ENCODE measurements at places on chromosomes 16 and 17.

GRCh38 chr16:48383877-48384519 is 1.2 kb downstream of the SIAH1 start:
- peak; percentile 33 for DNase-seq

- DNase-seq = no peak
Measured at GRCh38 chr17:48738803-48739526, 10.4 kb upstream of the HOXB13 start.

GRCh38 chr16:48361012-48361411 is 24.2 kb downstream of the SIAH1 start:
- no peak for DNase-seq

- no peak for DNase-seq
Measured at GRCh38 chr17:11618861-11619566, 20.7 kb downstream of the DNAH9 start.

- DNase-seq = no peak
Measured at GRCh38 chr16:75710344-75710743, 9.1 kb upstream of the DUXB start.

DNA sequence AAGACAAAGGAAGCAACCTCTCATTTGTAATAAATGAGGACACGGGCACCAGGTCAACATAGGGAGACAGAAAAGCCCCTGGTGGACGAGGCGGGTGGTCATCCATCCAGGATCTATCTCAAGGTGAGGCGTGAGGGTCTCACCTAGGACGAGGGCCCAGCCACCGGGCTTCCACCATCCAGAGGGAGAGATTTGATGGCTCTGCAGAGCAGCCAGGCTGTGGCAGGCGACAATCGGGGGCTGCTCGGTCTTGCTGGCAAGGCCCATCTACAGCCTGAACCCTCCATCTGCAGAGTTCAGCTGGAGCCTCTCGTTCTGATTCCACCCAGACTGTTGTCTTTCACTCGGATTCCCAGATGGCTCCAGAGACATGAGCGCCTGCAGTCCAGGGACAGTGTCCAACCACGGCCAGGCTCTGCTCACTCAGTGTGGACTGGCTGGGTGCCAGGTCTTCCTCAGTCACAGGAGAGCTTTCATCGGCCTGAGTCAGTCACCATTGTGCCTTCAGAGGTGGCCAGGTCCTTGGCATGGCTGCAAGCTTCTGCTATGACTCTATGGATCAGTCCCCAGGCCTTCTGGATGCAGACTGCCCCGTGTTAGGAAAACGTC is 5.9 kb downstream of the LITAFD start:
- no peak for DNase-seq

GRCh38 chr17:50027172-50027880 is 28.6 kb upstream of the ITGA3 start:
- DNase-seq = no peak

GRCh38 chr17:74390680-74391653 is 23.7 kb downstream of the GPR142 start:
- DNase-seq = no peak

GRCh38 chr17:50439008-50439407 is 13.0 kb downstream of the ACSF2 start:
- no peak for DNase-seq

- peak; percentile 56 for DNase-seq
Measured at GRCh38 chr16:53061701-53062159, 6.9 kb downstream of the CHD9 start.

DNA sequence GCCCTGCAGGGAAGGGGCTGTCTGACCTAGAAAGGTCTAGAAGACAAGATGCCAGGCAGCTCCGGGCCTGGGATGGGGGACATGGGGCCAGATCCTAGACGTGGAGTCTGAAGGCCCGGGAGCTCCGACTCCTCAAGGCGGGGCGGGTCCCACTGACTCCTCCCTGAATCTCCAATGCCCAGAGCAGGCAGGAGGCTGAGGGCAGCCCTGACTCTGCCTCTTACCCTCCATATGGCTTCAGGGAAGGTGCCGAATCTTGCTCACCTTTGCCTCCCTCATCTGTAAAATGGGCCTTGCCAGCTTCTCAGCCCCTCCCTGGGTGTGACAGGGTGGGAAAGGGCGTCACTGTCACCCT is 14.8 kb downstream of the VASN start:
- DNase-seq = no peak

- DNase-seq = no peak
Measured at GRCh38 chr17:27596566-27597187, 34.3 kb upstream of the LGALS9 start.

GRCh38 chr17:8153525-8153956 is 1.3 kb upstream of the PER1 start:
- DNase-seq = peak; percentile 74

DNA sequence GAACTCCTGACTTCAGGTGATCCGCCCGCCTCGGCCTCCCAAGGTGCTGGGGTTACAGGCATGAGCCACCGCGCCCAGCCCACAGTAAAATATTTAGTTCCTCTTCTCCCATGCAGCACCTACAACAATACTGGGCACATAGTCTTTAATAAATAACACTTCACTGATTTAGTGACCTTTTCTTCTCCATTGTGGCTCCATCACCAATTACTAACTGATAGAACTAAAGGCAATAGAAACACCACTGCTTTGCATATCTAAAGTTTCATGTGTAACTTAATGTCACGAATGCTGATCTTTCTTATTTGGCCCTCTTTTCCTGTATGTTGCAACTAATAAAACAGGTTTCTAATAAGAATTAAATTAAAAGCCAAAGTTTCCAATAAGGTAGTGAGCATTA is 38.9 kb downstream of the TRIM37 start:
- DNase-seq = no peak

- DNase-seq = no peak
Measured at GRCh38 chr16:59683709-59684108, 949.6 kb upstream of the GOT2 start.

- DNase-seq = no peak
Measured at GRCh38 chr16:21598206-21598605, 1.2 kb upstream of the METTL9 start.

- DNase-seq = no peak
Measured at GRCh38 chr16:74830648-74831047, 56.0 kb upstream of the FA2H start.

DNA sequence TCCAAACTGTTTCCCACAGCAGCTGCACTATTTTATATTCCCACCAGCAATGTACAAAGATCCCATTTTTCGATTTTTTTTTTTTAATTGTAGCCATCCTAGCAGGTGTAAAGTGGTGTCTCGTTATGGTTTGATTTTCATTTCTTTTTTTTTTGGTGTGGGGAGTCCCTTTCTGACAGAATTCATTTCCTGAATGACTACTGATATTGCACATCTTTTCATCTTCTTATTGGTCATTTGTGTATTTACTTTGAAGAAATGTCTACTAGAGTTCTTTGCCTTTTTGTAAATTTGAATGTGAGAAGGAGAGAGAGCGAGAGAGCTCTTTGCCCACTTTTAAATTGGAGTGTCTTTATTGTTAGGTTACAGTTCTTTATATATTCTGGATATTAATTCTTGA is 14.0 kb downstream of the CYB5B start:
- DNase-seq = no peak

GRCh38 chr16:23902748-23903414 is 67.1 kb downstream of the PRKCB start:
- DNase-seq = no peak

DNA sequence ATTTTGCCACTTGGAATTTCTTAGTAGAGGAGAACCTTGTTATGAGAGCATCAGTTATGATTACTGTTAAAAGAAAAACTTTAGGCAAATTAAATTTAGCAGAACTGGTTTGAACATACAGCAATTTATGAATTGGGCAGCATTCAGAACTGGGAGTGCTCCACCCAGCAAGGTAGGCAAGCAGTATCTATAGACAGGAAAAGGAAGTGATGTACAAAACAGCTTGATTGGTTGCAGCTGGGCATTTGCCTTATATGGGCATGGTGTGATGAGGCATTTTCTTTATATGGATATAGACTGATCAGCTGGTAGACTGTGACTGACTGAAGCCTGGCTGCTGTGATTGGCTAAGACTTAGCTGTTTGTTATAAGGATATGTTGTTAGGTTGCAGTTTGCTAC is 17.6 kb upstream of the CYLD start:
- no peak for DNase-seq

DNA sequence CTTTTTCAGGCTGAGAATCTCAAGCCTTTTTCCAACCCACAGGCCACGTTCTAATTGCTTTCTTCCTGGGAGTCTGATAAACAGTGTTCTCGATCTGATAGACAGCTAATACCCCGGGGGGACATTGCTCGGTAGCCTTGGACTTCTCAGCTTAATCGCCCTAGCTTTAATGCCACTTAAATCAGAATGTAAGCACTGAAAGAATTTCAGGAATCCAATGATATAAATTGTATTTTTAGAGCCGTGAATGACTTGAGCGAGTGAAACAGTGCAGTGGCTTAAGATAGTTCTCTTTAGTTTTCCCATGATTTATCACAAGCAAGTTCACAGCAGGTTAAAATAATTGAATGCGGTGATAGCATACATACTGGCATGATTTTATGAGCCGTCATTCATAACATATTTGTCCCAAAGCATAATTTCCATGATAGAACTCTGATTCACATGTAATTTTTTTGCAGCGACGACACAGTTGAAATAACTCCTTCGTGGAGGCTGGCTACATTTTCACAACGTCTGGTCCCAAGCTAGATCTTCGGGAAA is 116.1 kb upstream of the MYOCD start:
- no peak for DNase-seq

- no peak for DNase-seq
Measured at GRCh38 chr17:48545022-48545375, at the start of gene HOXB2. HOXB2 (minus strand) TSS chr17:48545109; CDS start chr17:48544911, 198 bp downstream.

DNA sequence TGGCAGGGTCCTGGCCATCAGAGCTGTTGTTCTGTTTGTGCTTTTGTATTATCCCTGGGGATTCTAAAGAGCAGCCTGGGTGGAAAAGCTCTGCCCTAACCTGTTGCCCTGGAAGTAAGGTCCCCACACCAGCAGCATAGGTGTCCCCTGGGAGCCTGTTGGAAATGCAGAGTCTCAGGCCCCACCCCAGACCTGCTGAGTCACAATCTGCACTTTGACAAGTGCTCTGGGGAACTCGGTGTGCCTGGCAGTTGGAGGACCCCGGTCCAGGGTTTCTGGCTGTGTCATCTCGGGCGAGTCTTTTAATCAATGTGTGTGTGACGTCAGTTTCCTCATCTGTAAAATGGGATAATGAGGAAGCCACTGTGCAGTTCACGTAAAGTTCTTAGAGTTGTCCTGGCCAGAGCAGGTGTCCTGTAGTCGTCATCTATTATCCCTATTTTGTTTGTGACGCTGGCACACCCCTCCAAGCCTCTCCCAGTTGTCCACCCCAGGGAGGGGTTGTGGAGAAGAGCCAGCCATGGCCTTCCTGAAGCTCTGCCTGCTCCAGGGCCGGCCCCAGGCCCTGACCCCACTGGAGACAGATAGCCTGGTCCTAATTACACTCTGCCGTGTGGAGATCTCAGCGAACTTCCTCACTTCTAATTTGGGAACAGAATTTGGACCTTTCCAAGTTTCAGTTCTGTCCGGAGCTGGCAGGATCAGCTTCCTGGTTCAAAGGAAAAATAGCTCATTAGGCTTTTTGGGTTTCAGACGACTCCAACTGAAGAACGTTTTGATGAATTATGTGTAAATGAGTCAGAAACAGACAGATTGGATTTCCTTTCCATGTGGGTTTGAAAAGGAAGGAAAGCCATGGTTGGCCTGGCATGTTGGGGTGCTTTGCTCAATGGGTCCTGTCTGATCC is 295.7 kb upstream of the FOXF1 start:
- DNase-seq = no peak

- DNase-seq = no peak
Measured at GRCh38 chr17:77560841-77561240, 397.7 kb upstream of the TNRC6C start.

DNA sequence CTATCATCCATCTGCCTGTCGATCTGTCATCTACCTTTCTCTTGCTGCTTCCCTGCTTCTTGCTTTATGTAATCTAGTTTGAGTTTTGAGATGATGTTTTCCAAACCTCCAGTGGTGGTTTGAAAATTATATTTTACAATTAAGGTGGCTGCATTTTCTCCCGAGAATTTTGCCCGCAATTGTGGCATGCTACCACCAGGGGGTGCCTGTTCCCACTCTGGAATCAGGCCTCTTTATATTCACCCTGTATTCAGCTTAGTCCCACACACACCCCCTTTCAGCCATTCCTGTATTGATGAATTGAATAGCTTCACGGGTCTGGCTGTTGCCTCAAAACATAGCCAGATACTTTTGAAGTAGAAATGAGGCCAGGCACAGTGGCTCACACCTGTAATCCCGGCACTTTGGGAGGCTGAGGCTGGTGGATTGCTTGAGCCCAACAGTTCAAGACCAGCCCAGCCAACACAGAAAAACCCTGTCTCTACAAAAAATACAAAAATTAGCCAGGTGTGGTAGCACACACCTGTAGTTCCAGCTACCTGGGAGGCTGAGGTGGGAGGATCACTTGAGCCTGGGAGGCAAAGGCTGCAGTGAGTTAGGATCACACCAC is 3.2 kb downstream of the PRSS22 start:
- DNase-seq = peak; percentile 55

DNA sequence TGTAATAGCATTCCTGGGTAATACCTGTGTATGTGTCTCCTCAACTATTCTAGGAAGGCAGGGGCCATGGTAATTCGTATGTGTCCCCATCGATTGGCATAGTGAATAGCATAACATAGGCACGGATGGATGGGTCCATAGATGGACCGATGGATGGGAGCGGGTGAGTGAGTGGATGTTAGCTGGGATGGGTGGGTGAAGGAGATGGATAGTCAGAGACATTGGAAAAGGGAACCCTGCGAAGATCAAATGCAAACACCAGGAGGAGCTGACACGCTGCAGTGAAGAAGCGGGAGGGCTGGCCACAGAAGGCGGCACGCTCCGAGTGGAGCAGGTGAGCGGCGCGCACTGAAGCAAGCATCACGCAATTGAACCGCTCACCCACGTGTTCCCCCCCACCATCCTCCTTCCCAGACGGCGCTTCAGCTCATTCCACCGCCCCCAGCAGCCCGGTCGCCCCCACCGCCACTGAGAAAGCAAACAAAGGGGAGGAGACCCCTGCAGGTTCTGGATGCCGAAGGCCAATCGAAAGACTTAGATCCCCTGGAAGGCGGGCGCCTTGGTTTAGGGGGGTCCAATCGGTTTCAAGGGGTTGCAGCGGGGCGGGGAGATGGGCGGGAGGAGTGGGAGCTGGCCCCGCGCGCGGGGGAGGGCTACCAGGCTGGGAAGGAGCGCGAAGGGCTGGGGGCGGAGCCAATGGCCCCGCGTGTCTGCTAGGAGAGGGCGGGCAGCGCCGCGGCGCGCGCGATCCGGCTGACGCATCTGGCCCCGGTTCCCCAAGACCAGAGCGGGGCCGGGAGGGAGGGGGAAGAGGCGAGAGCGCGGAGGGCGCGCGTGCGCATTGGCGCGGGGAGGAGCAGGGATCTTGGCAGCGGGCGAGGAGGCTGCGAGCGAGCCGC is at the start of gene ARRB2:
TSS of gene ARRB2 (plus strand) at position 839 of the 899 bp plus-strand sequence. CDS start 90 bp downstream, outside the sequence.
- peak; percentile 98 for DNase-seq

GRCh38 chr16:70696952-70697593 is 11.2 kb upstream of the MTSS2 start:
- peak; percentile 45 for DNase-seq

- DNase-seq = no peak
Measured at GRCh38 chr17:44273607-44274006, 5.7 kb upstream of the SLC4A1 start.

Measured in activated T-cell treated with anti-CD3 and anti-CD28 coated beads, Interleukin-2, amount 50 U/mL, for 48 hours (primary cell).